Fibroblast of gingiva (primary cell): ENCODE measurements at places on chromosomes 7 and 10.

- DNase-seq, result peak; percentile 43
Observed at GRCh38 chr10:78335691-78336401, 302.2 kb downstream of the RPS24 start.

DNA sequence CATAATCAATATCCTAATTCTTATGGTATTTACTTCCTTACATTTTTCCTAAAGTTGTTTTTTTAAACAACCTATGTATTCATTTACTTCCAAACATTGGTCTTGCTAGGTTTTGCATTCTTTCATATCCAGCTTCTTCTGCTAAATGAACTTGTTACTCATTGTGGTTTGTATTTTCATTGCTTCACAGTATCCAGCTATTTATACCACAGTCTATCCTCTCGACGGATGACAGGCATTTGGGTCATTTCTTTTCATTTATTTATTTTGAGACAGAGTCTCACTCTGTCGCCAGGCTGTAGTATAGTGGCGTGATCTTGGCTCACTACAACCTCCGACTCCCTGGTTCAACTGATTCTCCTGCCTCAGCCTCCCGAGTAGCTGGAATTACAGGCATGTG lies 66.8 kb downstream of the CCDC6 start:
- DNase-seq, result peak; percentile 32

GRCh38 chr7:44353668-44354067 lies 28.3 kb upstream of the CAMK2B start:
- no peak for DNase-seq

DNA sequence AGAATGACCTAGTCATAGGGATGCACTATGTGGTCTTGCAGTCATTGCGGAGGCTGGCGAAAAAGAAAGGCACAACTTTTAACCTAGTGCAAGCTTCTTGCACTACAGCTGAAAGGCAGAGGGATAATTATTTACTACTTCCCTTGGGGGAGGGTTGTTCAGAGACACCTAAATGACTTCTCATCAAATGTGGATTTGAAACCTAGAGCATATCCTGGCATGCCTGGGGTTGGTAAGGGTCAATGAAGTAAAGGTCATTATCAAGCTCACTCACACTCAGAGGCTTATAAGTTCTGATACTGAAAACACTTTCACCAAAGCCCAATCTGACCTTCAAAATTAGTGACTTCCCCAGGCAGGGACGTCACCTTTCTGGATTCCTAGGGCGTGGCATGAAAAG lies 108.9 kb upstream of the AMPH start:
- no peak for DNase-seq

DNA sequence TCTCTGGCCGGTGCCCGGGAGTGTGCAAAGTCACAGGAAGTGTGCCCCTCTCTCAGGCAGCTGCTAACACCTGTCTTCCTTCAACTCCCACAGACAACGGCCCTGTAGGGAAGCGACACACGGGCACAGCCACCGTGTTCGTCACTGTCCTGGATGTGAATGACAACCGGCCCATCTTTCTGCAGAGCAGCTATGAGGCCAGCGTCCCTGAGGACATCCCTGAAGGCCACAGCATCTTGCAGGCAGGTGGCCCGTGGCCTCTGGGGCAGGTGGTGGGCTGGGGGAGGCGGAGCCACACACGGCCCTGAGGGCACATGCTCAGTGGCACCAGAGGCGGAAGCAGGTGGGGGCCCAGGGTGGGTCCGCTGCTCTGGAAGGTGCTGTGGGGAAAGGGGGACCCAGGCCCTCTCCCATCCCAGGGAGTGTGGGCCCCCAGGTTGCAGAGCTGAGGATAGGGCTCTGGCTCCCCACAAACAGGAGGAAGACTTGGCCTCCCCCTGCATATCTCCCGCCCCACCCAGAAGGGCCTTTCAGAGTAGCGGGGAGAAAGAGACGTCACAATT lies 6.9 kb downstream of the C10orf105 start:
- no peak for DNase-seq

- DNase-seq, result peak; percentile 90
Observed at GRCh38 chr7:55127622-55128081, 108.8 kb downstream of the EGFR start.

DNA sequence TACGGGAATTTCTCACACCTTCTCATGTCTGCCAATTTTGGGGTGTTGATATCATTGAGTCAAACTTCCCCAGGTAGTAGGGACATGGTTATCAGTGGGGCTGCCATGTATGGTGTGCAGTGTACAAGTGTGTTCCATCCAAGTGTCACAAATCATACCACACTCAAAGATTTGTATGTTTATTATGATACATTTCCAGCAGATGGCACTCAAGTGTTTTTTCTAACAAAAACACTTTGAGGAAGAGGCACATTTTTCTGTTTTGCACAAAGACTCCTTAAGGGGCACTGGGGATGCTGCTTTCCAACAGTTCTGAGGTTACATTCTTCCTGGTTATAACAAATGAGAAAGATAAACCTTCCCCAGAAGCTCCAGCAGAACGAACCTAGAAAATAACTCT lies 414.5 kb downstream of the REEP3 start:
- DNase-seq, result no peak

- no peak for DNase-seq
Observed at GRCh38 chr7:44707558-44708230, 41.0 kb upstream of the ZMIZ2 start.

GRCh38 chr7:141729020-141729419 lies 9.1 kb upstream of the SSBP1 start:
- no peak for DNase-seq

- no peak for DNase-seq
Observed at GRCh38 chr7:32474008-32474407, 16.2 kb downstream of the LSM5 start.

GRCh38 chr10:62154231-62154630 lies 114.4 kb downstream of the RTKN2 start:
- no peak for DNase-seq

GRCh38 chr10:105195831-105196230 lies 554.7 kb downstream of the SORCS3 start:
- no peak for DNase-seq

- no peak for DNase-seq
Observed at GRCh38 chr7:121475806-121476205, 79.7 kb upstream of the FAM3C start.

DNA sequence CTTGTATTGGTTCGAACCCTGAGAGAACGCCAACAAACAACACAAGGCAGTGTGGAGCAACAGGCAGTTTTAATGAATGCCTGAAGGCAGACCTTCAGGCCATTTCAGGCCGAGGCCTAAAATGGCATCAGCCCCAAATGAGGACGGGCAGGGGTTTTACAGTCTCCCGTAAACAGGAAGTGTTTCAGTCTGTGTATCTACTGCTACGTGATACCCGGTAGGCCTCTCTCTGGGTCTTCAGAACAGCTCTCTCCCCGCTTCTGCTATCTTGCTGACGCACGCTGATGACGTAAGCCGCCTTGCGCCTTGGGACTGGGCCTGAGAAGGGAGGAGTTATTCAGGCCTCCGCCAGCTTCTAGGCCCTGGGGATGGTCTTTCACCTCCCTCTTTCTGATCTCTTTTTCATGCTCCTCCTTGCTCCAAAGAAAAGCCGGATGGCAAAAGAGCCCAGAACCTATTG lies 67.7 kb downstream of the ST8SIA6 start:
- DNase-seq, result no peak

DNA sequence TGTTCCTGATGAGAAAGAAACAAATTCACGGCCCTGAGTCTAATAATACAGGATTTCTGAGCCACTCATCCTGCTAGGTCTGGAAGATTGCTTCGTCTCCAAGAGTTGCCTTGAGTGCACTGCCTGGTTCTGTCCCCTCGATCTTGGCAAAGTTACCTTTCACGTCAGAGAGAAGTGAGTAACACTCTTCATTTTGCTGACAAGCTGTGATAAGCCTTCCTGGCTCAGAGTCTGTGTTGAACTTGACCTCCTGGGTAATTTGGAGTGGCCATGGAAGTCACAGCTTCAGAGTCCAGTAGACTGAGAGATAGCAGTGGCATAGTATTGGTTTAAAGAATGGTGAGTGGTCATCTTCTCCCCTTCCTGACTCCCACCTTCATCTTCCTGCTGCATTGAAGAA lies 64.7 kb upstream of the LRGUK start:
- DNase-seq, result no peak

DNA sequence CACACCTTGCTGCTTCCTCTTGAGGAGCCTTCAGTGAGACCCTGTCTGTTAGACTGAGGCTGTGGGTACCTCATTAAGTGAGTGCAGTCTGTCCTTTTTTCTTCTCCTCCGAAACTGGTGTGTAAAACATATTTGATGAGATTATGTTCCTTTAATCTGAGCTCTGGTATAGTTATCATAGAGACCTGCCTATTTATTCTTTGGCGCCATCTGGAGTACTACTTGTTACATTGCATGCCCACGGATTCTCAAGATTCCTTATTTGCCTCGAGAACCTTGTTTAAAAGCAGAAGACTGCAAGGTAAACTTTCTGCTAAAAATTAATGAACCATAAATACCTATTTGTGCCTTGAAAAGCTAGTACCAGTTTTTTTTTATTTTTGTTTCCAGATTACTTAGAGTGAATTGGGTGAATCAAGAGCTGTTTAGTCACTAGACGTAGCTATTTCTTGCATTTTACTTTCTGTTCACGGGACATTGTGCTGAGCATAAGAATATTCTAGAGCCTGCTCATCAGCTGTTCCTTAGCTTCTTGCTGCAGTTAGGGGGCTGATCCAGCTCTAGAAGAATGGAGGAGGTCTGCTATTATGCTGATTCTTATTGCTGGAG lies 16.9 kb upstream of the STMP1 start:
- peak; percentile 48 for DNase-seq

DNA sequence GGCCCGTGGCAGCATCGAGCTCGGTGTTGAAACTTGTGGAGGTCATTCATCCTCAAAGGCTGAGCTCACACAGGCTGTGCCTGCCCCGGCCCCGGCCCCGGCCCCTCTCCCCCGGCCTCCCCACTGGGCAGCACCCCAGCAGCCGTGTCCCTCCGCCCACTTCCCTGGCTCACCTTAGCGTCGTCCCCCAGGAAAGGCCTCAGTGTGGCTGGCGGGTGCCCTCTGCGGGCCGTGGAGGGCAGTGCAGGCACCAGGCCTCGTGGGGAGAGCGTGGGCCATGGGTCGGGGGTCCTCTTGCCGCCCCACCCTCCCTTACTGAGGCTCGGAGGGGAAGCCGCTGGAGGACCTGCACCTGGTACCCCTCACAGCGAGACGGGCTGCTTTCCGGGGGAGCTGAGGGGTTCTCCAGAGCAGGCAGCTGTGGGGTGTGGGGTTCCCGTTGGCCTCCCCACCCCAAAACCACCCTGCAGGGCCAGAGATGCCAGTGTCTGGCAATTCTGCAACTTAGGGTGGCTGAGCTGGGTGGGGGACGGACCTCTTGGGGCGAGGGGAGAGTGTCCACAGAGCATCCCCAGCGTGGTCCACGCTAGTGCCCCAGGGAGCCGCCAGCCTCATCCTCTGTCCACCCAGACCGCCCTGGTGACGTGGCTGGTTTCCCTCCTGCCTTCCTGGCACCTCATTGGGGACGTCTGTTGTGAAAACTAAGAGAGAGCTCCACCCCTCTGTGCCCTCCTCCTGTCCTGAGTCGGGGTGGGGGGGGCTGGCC lies 44.2 kb upstream of the DPYSL4 start:
- no peak for DNase-seq

DNA sequence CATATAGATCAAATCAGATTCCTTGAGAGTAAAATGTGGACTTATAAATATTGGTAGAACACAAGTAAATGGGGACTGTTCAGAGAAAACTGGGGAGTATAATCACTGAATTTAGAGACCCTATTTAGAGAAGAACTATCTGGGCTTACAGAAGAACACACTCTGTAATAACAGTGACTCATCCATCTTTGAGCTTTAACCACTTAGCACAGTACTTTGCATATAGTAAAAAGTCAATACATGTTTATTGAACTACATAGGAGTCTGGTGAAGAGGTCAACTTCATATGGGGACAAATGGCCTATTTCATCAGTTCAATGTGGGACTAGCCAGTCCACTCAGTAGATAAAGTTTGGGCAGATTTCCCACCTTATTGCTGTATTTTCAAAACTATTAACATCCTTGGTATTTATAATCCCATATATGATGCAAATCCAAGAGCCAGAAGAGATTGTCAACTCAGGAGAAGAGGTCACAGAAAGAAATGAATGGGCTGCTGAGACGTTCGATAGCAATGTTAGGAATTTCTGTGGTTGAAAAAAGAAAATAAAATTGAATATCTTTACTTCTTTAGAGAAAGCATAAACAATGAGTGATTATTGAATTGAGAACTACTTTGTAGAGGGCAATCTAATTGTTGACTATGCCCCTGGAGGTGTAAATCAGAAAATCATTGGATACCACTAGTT lies 119.3 kb upstream of the CACNA2D1 start:
- peak; percentile 57 for DNase-seq

- no peak for DNase-seq
Observed at GRCh38 chr10:128052696-128053095, 73.5 kb downstream of the MKI67 start.

DNA sequence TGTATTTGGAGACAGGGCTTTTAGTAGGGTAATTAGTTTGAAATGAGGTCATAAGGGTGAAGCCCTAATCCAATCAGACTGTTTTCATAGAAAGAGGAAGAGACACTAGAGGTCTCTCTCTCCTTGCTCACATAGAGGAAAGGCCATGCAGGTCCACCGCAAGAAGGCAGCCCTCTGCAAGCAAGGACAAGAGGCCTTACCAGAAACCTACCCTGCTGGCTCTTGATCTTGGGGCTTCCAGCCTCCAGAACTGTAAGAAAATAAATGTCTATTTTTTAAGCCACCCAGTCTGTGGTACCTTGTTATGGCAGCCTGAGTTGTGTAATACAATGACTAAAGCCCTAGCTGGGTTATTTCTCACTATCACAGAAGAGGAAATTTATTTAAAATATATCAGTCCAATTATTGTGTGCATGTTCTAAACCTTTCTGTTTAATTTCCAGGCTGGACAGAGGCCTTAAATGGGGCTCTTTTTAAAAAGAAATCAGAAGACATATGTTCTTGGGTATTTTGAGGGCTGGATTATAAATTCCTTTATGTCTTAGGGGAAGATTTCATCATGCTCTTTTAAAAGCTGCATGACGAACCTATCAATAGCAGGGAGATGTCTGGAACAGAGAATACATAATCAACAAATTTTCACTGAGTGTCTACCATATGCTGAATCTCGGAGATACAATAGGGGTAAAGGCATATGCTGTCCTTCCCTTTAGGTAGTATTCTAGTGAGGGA lies 12.9 kb upstream of the TMEM26 start:
- peak; percentile 4 for DNase-seq

DNA sequence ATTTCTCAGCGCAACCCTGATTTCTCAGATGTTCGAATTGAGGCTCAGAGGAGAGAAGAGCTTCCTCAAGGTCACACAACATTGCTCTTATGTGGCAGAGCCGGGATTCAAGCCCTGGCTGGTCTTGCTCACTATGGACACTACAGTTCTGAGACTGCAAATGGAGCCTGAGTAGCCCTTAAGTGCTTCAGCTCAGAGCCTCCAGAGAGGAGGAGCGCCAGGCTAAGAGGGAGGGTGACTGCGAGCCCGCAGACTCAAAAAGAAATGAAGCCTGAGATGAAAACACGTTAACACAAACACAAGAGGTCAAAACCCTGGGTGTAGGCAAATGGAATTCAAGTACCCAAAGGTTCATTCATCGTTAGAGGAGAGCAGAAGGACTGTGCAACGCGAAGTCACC lies 13.9 kb downstream of the ARHGAP22 start:
- DNase-seq, result no peak

GRCh38 chr7:42852531-42852930 lies 59.3 kb downstream of the C7orf25 start:
- no peak for DNase-seq

GRCh38 chr7:77425101-77426051 lies 9.2 kb upstream of the GSAP start:
- DNase-seq, result no peak

GRCh38 chr7:130993671-130994365 lies 259.8 kb upstream of the KLF14 start:
- DNase-seq, result no peak
